Right hindlimb (tissue), 1 donor: ENCODE measurements at places on chromosomes 6 and 20.

DNA sequence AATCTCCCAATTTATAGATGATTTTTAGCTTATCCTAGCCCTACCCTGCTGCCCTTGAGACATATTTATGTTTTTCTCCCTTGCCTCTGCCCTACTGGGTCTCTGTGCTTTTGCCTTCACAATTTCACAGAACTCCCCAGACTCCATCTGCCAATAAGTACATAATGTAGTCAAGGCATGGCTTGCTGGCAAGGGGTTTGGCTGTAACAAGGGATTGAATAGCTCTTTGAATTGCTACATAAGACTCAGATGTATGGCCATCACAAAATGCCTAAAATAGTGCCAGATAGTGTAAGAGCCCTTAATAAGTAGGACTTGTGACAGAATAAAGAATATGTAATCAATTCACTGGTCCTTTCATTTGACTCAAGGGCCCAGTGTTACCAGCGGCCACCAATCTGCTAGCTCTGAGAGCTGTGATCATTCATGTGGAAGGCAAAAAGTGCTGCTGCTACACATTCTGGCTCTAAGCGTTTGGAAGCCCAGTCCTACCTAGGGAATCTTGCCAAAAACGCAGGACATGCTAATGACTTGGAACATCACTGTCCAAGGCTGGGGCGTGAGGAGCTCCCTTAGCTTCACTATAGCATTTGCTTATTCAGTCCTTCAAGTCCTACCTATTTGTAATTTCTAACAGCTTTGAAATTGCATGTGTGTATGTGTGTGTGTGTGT lies 20.5 kb downstream of the CLVS2 start:
- DNase-seq: no peak

GRCh38 chr6:167579806-167580618 lies 246.7 kb upstream of the AFDN start:
- DNase-seq: no peak

DNA sequence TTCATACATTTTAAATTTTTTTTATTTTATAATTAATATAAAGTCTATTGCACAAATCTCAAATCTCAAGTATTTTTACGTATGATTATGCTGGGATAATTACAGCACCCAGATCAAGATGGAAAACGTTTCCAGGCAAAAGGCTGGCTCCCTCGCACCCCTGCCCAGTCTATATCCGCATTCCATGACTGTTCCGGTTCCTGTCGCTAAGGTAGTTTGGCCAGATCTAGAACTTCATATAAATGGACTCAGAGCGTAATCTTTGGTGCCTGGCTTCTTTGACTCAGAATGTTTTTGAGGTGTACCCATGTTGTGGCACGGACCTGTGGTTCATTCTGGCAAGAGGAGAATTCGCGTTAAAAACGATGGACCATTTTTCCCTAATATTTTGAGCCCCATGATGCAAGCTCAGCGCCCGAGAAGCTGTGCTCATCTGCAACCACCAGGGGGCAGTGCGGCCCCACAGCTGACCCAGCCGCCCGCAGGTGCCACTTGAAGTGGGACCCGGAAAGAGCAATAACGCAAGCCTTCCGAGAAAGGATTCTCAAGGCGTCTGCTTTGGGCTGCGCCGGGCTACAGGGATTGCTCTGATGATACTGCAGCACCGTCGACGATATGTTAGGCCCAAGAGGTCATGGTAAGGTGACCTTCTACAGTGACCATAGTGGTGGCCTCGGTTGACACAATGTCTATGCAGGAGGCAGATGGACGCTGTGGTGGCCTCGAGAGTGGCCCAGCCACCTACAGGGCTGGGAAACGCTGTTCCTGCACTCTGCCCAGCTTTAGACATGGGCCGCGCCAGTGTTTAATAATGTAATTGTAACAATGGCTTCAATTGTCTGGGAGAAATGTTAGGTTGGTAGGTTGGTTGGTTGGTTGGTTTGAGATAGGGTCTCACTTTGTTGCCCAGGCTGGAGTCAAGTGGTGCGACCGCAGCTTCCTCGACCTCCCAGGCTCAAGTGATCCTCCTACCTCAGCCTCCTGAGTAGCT lies 160.1 kb downstream of the ZMYND8 start:
- DNase-seq: peak; percentile 75

GRCh38 chr6:41708856-41709255 lies 26.6 kb downstream of the TFEB start:
- no peak for DNase-seq

DNA sequence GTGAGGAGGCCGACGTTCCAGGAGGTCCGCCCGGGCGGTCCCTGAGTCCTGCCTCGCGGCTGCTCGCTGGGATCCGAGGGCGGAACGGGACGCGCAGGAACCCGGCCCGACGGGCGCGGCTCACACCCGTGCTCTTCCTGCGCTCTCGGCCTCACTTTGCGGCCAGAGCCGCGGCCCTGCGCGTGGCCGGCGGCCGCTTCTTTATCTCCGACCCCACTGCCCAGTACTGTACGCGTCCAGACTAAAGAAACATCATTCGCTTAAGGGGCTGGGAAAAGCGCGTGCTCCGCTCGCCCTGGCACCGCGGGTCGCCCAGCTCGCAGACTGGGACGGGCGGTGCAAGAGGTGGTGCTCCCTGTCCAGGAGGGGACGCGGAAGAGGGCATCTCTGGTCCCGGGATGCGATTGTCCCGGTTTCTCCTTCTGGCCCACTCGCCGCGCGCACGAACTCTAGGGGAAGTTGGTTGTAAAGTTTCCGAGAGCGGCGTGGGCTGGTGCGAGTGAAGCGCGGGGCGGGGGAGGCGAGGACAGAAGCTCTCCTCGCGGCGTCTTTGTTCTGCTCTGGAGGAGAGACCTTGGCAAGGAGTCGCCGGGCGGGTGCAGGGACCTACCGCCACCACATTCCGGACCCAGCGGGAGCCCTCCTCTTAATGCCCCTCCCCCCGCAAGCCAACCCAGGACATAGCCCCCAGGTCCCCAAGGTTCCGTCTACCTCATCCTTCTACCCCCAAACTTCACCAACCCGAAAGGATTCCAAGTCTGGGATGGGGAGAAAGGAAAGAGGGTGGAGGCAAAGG lies 71.0 kb downstream of the SOX4 start:
- DNase-seq: peak; percentile 73

GRCh38 chr6:34955442-34955841 lies 66.4 kb downstream of the ANKS1A start:
- no peak for DNase-seq

DNA sequence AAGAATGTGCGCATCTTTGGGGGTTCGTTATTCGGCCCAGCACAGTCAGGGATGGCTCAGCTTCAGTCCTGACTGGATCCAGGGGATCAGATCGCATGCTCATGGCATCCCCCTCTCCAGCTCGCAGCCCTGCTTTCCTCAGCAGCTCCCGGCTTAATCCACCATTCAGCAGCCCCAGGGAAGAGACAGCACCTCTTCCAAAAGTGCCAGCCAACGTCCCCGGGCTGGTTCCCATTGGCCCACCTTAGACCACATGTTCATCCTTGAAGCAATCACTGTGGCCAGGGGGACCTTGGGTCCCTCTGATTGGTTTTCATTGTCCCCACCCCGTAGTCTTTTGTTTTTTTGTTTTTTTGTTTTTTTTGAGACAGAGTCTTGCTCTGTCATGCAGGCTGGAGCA lies 188.7 kb downstream of the ZMYND8 start:
- no peak for DNase-seq

GRCh38 chr6:15485936-15486335 lies 176.9 kb downstream of the DTNBP1 start:
- DNase-seq: no peak

- peak; percentile 43 for DNase-seq
Measured at GRCh38 chr6:74741646-74742045, 464.2 kb downstream of the COL12A1 start.

- DNase-seq: peak; percentile 77
Measured at GRCh38 chr20:62276439-62276838, 26.4 kb upstream of the ADRM1 start.

- no peak for DNase-seq
Measured at GRCh38 chr6:118263921-118264486, 284.1 kb upstream of the PLN start.

GRCh38 chr6:35080016-35080680 lies 61.0 kb downstream of the TCP11 start:
- no peak for DNase-seq

DNA sequence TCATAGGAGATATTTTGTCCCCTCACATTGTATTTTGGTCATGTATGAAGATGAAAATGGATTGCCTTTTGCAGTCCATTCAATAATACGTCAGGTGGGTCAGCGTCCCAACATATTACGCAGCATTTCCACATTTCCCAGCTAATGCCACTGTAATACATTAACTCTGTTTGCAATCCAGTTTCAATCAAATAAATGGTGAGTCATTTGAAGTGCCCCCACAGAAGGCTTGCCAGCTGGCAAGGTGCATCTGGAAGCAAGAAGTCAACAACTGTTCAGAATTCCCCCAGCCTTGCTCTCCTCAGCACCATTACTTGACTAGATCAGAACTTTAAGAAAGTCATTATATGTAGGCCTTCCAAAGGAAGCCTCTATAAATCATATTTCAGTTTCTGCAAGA lies 50.4 kb downstream of the PHACTR1 start:
- no peak for DNase-seq

DNA sequence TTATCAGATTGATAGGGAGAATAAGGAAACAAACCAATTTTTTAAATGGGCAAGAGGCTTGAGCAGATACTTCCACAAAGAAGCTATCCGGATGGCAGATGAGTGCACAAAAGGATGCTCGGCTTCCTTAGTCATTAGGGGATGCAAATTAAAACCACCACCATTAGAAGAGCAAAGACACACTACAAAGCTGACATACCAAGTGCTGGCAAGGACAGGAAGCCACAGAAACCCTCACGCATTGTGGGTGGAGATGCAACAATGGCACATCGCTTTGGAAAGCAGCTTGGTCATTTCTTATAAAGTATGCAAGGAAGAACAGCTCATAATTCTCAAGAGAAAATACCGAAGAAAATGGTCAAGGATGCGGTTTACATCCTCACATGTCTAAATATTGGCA lies 19.8 kb downstream of the BFSP1 start:
- no peak for DNase-seq

DNA sequence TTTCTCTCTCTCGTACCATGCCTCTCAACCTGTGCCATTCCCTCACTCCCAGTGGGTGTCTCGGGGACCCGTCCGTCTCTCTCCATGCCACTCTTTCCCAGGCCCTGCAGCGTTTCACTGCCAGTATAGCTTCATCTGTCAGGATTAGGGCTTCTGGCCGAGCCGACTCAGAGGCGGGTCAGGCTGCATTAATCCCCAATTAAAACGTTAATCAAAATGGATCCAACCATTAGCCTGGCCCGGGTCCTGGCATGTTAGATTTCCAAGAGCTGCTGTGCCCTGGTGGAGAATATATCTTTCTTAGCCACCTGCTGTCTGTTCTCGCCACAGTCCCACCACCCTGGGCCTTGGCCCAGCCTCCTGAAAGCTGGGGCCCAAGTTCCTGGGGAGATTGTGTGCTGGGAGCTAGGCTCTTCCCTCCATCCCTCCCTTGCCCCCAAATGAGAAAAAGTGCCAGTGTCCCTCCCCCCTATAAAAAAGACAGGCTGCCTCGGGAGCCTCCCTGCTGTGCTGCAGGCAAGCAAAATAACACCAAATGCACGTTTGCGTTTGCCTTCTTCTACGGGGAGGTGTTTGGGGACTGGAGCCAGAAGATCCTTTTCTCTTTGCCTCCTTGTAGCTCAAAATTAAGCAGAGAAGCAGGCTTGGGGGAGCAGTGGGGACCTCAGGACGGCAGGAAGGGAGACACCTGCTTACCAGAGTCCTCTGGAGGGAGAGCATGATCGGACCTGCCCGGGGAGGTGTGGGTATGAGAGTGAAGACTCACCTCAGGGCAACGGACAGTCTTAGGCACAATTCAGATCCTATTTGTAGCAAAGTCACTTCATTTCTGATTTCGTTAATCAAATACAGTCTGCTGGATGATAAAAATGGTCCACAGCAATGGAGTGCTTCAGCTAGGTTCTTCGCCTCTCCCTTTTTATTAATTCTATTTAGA lies 3.0 kb downstream of the KCNG1 start:
- DNase-seq: no peak

DNA sequence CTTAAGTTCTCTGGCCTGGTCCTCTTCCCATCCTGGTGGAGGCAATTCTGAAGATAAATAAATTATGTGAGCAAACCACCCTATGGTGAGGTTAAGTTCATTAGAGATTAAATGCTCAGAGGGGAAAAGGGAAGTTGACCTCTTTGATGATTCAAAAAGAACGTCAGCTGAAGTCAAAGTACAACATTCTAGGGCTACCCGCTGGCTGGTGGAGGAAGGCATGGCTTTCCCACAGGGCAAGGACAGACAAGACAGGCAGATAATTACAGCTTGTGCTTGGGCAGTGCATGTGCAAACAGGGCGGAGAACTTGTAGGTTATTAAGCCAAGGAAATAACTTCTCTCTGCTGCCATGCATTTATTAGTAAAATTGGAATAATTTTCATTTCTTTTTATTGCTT lies 91.0 kb upstream of the SLC24A3 start:
- DNase-seq: no peak

DNA sequence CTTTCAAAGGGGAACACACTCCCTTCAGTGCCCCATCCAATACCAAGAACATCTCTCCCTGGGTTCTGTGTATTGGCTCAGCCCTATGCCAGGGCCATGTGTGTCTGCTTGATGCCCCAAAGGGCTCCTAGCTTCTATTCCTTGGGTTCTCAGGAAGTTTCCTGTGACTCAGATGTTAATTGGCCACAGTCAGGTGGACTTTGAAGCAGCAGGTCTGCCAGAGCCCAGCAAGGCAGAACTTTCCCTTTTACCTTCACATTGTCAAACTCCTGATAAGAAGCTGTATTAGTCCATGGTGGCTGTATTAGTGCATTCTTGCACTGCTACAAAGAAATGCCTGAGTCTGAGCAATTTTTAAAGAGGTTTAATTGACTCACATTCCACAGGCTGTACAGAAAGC lies 116.0 kb upstream of the PTPRT start:
- DNase-seq: no peak

- DNase-seq: no peak
Measured at GRCh38 chr6:140566781-140567277, 1192.4 kb upstream of the CITED2 start.

- DNase-seq: peak; percentile 92
Measured at GRCh38 chr6:6699741-6700367, 111.3 kb downstream of the LY86 start.

GRCh38 chr6:3001773-3002293 lies 2.1 kb downstream of the NQO2 start:
- no peak for DNase-seq

GRCh38 chr20:2368621-2369020 lies 12.1 kb upstream of the TGM6 start:
- DNase-seq: no peak

GRCh38 chr6:43455531-43456428 lies at the start of gene DLK2:
Gene DLK2, minus strand, starts transcription at chr6:43455548. Its CDS starts 723 bp downstream, at chr6:43454825.
- DNase-seq: no peak

- peak; percentile 24 for DNase-seq
Measured at GRCh38 chr6:28537065-28537464, 11.4 kb downstream of the GPX5 start.
